Cardiac fibroblast (primary cell): ENCODE measurements at places on chromosomes 13 and 19.
A peak's percentile ranks its signal among the peaks of the same experiment; 100 is the strongest.

DNA sequence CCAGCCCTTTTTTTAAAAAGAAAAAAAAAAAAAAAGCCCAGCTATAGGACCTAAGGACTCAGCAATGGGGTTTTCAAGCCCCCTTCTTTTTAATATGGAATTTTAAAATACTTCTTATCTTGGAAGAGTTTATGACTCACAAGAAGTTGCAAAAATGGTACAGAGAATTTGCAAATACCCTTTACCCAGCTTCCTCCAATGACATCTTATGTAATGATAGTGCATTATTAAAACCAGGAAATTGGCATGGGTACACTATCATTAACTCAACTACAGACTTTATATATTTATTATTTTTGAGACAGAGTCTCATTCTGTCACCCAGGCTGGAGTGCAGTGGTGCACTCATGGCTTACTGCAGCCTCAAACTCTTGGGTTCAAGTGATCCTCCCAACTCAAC is 16.1 kb downstream of the TMEM38A start:
- DNase-seq: no peak

DNA sequence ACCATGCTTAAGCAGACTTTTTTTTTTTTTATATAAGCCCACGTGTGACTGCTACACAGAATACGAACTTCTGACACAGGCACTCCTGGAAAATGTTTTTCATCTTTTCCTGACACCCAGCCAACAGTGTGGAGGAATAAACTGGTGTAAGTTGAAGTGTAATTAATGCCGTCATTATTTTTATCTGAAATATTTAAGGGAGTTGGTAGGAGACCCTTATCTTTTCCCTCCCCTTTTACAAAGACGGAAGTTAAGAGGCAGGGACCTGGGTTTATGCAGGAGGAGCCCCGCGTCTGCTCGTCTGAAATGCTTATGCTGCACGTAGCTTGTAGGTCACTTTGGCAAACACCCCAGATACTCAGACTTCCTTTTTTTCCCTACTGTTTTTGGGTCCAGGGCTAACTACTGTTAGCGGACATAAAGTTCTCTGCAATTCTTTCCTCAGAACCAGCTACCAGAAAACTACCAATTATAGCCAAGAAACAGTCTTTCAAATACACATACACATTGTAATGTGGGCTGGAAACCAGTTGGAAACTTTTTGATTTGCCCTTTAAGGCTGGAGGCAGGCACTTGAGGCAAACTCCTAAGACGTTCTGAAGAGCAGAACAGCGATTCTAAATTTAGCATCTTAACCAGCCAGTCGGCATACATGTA is 50.8 kb downstream of the EFNB2 start:
- peak; percentile 45 for DNase-seq

DNA sequence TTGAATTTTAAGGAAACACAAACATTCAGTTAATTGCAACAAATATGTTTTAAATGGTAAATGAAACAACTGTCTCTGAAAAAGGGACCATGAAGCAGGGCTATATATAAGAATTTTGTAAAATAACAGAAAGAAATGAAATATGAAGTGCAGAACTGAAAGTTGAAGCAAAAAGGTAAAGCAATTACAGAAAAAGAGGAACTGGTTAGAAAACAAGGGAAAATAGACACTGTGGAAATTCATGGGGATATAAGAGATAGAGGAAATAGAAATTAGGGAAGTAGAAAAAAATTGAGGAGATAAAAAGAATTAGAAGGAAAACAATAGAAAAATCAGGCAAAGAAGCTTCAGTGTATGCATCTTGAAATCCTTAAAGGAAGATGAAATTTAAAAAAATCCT is 40.0 kb upstream of the TDRD3 start:
- no peak for DNase-seq

DNA sequence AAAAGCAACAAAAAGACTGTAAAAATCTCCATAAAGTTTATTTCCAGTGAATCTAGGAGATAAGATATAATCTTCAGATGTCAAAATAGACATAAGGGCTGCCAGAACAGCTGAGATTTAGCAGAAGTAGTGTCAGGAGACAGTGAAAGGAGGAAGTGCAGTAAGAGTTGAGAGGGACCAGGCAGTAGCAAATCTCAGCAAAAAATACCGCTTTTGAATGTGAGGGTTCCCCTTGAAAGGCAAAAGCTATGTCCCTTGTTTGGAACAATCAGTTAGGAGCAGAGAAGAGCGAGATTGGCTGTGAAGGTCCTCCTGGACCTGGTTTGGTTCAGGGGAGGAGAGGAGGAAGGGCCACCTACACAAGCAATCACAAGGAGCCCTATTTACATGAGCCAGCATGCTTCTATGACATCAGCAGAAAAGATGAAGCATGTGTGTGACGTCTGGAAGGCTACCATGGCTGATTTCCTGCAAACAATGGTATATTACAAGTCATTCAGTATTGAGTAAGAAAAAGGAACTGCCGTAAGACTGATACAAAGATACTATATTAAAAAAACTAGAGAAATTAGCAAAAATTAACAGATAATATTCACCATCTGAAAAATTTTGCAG is 98.9 kb upstream of the SIAH3 start:
- DNase-seq: peak; percentile 13
